SJSA1 (cell line): ENCODE measurements at places on chromosomes 13 and 19. TPM values are rescaled to one million over a fixed set of nuclear protein-coding genes. Genes with fewer than 3 reads are reported as not detected.

NALCN gene
- total RNA-seq, result 0.22 and 1.2 TPM in 2 replicates

NLRP9 gene
- not detected in 2 replicates for total RNA-seq

KASH5 gene
- total RNA-seq, result not detected in 2 replicates

DNA sequence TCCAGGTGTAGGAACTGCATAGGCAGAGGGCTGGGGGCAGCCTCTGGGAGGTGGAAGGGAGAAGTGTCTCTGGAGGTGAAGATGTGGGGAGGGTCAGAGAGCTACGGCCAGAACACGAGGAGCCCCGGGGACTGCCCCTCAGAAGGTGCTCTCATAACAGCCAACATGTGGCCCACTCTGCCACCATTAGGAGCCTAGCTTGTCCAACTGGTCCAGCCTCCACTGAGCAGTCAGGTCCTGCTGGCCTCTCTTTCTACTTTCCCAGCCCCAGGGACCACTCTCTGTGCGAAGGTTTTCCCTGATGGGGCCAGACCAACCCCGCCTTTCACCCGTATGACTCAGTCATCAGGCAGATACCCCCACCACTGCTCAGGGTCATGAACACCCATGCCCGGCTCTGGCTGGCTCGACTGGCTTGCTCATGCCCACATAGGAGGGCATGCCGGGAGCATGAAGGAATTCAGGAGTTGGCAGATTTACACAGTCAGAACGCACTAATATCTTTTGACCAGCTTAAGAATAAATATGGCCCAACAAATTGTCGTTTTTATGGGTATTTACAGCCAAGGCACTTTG is 37.5 kb upstream of the C19orf12 start:
- DNase-seq, result no peak
- H3K27me3 ChIP-seq, result peaks cover 11% of the 10 kb centered on the region; the same call in 1 of the 2 replicates
- no peaks in the 10 kb centered on the region for H3K4me1 ChIP-seq
- no peaks in the 10 kb centered on the region for H3K36me3 ChIP-seq
- no peak overlapping the region for H3K27ac ChIP-seq

DNA sequence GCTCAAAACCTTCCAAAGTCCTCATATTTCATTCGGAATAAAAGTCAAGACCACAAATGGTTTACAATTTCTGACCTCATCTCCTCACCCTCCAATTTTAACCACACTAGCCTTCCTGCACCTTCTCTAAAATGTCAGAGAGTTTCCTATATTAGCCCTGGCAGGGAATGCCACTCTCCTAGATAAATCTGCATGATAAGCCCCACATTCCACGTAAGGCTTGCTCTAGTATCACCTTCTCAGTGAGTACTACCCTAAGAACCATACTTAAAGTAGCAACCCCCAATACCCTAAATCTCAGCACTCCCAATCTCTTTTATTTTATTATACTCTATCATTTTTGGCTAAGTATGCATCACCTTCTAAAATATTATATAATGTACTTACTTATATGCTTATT is 100.5 kb upstream of the SLITRK5 start:
- no peak overlapping the region for H3K27ac ChIP-seq
- no peaks in the 10 kb centered on the region for H3K27me3 ChIP-seq
- no peaks in the 10 kb centered on the region for H3K36me3 ChIP-seq
- no peak overlapping the region for H3K4me3 ChIP-seq
